ENCODE measurements at places on chromosomes 7 and 10. TPM values are rescaled to one million over a fixed set of nuclear protein-coding genes. Genes with fewer than 3 reads are reported as not detected.

Gene TCF7L2
- total RNA-seq: 0.81 TPM

Gene LIPF
- not detected for total RNA-seq

Gene LRRN3
- total RNA-seq: 91.4 TPM

- H3K27ac ChIP-seq: no peak overlapping the region
- DNase-seq: no peak
Observed at GRCh38 chr7:125908711-125909110, 979.1 kb upstream of the POT1 start.

DNA sequence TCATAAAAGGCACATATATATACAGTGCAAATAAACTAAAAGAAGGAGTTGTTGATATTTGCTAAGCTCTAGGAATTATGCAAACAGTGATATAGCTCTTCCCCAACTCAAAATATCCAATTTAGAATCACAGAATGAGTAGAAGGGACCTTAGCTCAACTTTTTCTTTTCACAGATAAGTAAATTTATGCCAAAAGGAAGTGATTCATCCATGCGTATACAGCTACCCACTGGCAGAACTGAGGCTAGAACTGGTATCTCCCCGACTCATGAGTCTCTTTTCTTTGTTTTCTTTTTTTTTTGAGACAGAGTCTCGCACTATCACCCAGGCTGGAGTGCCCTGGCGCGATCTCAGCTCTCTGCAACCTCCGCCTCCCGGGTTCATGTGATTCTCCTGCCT, 54.2 kb upstream of the SVIL start:
- no peaks in the 10 kb centered on the region for H3K36me3 ChIP-seq
- no peak for DNase-seq
- H3K27me3 ChIP-seq: no peaks in the 10 kb centered on the region
- H3K27ac ChIP-seq: no peak overlapping the region

Gene CDC14C
- not detected for total RNA-seq

Measured in CD8-positive, alpha-beta memory T cell (primary cell).